ENCODE measurements at places on chromosomes 5 and 9.

DNA sequence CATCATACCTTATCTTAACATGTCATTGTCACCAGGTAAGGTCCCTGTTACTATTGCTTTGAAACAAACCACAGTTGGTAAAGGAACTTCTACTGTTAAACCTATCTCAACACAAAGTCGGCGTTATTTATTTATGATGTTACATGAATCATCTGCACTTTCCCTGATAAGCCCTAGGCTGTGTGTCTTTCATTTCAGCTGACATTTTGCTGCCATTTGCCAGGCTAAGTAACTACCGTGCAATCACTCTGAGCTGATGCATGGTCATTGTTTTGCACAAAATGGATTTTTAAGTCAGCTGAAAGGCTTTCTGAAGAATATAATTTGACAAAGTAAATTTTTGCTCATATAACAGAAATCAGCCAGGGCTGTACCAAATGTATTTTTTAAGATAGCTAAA is 546.5 kb downstream of the ZNF608 start:
- no peak for DNase-seq

- DNase-seq, result no peak
Measured at GRCh38 chr5:65817931-65818330, 95.9 kb downstream of the NLN start.

DNA sequence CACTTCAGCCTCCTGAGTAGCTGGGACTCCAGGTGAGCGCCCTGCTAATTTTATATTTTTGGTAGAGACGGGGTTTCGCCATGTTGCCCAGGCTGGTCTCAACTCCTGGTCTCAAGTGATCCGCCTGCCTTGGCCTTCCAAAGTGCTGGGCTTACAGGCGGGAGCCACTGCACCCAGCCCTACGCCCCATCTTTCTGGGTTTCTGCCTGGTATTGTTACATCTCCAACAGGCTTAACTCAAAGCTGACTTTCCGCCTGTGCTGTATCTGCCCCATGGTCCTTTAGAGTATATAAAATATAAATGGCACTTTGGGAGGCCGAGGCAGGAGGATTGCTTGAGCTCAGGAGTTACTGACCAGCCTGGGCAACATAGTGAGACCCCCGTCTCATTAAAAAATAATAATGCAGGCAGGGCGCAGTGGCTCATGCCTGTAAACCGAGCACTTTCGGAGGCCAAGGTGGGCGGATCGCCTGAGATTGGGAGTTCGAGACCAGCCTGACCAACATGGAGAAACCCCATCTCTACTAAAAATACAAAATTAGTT is 36.5 kb upstream of the GLDC start:
- no peak for DNase-seq

- no peak for DNase-seq
Measured at GRCh38 chr9:35253075-35253474, 91.3 kb downstream of the UNC13B start.

- DNase-seq, result no peak
Measured at GRCh38 chr9:16293610-16294009, 576.9 kb downstream of the BNC2 start.

DNA sequence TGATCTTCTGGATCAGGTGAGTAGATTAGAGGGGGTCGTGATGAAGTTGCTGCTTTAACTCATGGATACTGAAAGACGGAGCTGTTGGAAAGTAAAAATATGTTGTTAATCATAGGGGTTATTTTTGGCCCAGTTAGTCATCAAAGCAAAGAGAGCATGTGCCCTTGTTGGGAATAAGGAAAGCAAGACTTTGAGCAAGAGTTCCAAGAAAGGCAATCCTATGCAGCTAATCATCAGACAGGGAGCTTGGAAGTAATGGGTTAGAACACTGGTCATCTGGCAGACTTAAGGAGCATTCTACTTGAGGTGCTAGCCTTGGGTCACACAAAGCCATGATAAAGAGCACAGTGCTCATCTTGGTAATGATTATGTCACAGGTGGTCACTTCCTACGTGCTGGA is 18.3 kb downstream of the ASPN start:
- DNase-seq, result no peak

DNA sequence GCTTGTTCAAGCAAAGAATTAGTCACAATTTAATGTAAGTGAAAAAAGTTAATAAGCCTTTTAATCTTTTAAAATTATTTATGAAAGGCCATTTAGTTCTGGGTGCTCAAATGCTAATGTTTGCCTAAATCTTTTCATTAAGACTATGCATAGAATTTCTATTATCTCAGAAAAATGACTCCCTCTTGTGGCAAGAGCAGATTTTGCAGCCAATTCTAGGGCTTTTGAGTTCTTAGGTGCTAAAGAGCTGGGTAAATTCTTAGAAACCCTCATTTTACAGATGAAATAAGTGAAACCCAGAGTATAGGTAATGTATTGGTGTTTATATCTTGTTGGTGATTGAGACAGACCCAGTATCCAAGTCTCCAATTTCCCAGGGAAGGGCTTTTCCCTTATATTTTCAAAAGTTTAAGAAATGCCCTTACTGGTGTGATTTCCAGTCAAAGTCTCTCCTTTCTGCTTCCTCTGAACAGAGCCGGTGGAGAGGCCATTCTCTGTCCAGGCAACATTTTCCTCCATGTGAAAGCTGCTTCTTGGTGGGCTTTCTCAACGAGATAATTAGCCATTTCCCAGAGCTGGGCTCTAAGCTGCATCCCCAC is 24.1 kb upstream of the PCSK5 start:
- no peak for DNase-seq

DNA sequence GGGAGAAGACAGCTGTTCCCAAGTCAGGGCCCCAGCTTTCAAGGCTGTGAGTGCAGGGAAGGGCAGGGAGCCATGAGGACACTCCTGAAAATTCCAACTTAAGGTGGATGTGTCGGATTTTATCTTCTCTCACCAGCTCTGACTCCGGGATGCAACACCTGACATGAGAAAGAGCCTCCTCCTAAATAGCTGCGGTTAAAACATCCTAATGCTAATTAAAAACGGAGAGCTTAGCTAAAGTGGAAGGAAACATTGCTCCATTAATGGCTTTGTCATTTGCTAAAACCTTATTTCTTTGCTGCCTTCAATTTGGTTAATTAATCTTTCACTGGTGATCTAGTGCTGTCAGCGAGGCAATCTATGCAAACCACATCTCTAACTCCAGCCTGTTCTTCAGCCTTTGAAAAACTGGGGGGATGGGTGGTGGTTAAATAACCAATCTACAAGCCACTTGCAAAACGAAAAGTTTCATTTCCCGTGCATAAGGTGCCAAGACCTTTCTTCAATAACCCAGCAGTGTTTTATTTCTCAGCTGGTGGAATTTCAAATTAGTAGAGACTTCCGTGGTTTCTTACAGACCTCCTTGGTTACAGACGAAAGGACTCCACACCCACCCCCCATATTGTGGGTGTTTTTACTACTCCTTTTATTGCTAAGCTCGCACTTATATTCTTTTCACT is 379.6 kb downstream of the MLLT3 start:
- DNase-seq, result no peak

DNA sequence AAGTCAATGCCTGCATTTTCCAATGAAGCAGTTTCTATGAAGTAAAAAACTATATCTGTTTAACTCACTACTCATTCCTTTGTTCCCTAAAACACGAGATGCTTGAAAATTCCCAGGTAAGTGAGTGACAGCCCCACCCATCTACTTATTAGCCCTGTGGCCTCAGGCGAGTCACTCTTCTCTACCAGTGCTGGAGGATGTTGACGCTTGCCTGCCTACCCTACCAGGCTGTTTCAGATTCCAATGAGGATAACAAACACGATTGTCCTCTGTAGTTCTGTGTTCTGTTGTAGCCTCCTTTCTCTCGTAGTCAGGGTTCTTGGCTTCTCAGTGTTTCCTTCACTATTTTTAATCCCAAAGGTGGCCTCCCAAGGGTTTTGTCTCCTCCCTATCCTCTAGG is 388.8 kb downstream of the KDM4C start:
- DNase-seq, result no peak

DNA sequence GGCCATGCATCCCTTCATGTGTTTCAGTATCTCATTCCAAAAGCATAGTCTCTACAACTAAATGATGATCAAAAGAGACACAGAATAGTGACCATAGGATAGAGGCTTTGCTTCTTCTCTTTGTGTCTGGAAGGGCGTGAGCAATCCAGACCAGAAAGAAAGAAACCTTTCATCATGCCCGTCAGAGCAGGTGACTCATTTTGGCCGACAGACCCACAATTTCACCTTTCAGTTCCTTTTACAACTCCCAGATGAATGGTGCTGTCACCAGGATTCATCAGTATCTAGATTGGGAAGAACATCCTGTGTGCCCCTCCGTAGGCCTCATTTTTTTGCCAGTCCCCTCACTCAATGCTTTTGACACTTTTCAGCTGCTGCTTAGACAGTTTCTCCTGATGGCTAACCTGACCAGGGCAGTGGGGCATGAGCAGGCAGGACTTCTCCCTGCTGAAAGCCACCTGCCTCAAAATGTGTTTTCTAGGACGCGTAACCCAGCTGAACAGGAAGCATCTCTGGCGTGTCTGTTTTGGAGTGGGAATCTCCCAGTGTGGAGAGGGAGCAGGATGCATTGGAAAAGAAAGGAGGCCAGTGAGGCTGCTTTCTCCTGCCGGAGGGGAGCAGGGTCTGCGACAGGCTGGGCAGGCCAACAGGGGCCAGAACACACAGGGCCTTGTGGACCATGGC is 21.2 kb downstream of the ABLIM3 start:
- no peak for DNase-seq

DNA sequence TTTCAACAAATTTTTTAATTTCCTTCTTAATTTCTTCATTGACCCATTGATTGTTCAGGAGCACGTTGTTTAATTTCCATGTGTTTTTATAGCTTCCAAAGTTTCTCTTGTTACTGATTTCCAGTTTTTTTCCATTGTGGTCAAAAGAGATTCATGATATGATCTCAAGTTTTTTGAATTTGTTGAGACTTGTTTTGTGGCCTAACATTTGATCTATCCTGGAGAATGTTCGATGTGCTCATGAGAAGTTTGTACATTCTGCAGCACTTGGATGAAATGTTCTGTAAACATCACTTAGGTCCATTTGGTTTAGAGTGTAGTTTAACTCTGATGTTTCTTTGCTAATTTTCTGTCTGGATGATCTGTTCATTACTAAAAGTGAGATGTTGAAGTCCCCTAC is 14.7 kb upstream of the PPIC start:
- no peak for DNase-seq

Data from activated T-helper 1 cell treated with Interleukin-2 at 50 U/mL for 16 hours (primary cell).